ENCODE measurements at places on chromosomes 7 and 10.

GRCh38 chr10:133209641-133210040 lies 20.4 kb upstream of the UTF1 start:
- no peak for DNase-seq

GRCh38 chr7:100629117-100629716 lies 12.1 kb downstream of the TFR2 start:
- peak; percentile 53 for DNase-seq

DNA sequence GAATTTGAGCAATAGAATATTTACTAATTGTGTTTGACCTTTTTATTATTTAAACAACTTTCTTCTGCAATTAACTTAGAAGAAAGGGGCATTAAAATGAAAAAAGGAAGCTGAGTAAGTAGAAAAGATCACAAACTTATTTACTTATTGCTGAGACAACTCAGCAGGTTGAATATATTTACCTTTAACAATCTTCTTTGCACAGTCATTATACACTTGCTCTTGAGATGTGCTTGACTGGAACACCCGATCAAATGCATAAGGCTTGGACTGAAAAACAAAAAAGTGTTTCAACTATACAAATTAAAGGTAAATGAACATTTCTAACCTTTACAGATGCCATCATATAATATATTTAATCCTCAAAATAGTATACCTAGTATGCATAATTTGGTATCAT lies 7.9 kb downstream of the KIF5B start:
- DNase-seq = no peak

GRCh38 chr7:32025381-32026082 lies 44.7 kb downstream of the PDE1C start:
- DNase-seq = no peak

GRCh38 chr7:31883761-31884164 lies 186.4 kb downstream of the PDE1C start:
- DNase-seq = no peak
